Foreskin fibroblast (primary cell): ENCODE measurements at places on chromosomes 5 and 9.

GRCh38 chr5:87541676-87542075 is 128.9 kb upstream of the CCNH start:
- DNase-seq = no peak

DNA sequence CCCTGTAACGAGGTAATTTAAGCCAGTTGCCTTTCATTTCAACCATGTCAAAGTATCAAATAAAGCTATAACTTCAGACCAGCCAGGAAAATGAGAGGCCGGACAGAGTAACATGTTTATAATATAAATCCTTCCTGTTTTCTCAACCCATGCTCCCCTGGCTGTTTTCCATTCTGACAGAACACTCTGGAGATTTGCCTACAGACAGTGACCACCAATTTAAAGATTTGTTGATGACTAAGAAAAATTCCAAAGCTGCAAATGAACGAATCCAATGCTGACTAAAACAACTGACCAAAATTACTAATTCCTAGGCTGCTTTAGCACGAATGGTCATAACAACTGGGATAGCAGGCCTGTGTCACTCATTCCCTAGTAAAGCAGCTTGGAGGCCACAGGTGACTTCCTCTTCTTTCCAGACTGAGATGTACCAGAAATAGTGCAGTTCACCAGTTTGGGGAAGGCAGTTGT is 141.4 kb downstream of the AOPEP start:
- peak; percentile 93 for DNase-seq

DNA sequence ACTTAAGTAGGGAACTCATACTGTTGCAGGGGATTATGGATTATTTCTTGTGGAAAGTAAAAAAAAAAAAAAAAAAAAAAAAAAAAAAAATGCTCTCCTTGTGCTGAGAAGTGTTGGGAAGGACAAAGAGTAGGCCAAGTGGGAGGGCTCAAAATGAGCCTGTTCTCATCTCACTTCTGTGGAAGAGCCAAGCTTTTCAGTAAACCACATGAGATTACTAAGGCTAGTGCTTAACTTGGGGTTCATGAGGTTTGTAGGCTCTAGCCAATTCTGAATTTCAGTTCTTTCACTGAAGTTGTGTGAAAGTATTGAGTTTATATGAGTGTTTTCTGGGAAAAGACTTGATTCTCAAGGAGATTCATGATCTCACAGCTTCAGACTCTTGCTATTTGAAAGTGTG is 23.0 kb upstream of the CEP78 start:
- no peak for DNase-seq

- DNase-seq = peak; percentile 31
Measured at GRCh38 chr5:131355971-131356528, 92.2 kb downstream of the CDC42SE2 start.

DNA sequence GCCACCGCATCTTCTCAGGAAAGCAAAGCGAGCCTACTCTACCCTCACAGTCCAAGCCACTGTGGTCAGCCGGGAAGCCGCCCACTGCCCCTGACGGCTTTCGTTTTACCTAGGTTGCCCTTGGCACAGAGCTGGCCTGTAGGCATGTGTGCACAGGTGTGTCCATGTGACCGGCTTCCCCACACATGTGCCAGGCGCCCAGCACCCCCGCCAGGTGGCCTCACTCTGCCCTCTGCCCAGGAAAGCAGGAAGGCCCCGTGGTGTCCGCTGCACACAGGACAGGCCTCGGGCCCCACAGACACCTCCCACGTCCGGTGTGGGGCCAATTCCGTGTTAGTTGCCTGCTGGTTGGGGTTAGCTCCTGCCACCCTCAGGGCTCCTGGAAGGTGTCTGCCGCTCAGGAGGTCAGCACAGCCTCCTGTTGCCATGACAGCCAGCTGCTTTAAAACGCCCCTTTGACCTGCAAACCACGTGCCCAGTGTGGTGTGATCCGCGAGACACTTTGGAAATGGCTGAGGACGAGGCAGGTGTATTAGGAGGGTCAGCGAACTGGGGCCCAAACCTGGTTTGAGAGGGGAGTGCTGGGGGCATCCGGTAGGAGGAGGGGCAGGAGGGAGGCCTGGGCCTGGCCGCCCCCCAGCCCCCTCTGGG is 28.7 kb downstream of the TPPP start:
- no peak for DNase-seq

- DNase-seq = no peak
Measured at GRCh38 chr9:132141948-132142594, 19.8 kb upstream of the NTNG2 start.

DNA sequence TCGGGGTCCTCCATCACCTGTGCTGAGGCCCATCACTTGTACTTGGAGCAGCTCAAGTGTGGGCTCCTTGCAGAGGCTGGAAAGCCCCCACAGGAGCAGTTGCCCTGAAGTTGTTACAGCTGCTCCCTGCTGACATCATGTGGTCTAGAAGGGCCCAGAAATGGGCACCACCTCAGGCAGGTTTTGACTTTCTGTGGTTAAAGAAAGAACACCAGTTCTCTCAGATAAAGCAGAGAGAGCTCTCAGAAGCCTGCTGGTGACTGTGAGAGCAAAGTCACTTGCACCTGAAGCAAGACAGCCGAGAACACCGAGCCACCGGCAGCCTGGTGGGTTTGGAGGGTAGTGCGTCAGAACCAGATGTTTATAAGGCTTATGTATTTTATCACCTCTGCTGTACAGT is 70.4 kb downstream of the MVB12B start:
- no peak for DNase-seq

DNA sequence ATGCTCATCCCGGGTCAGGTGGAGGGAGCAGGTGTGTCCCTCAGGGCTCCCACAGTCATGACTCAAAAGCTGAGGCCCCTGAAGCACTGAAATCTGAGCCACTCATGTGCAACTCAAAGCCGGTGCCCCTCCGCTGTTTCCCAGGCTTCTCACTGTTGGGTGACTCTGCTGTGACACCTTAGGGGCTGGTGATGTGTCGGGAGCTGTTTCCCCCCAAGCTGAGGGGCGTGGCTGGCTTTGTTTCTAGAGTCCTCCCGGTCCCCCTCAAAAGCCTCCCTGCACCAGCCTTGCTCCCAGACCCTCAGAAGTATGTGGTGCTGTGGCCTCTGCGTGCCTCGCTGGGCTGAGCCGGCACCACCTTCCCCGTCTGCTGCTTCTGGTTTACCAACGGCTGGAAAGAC is 39.7 kb downstream of the PLPP7 start:
- DNase-seq = no peak

DNA sequence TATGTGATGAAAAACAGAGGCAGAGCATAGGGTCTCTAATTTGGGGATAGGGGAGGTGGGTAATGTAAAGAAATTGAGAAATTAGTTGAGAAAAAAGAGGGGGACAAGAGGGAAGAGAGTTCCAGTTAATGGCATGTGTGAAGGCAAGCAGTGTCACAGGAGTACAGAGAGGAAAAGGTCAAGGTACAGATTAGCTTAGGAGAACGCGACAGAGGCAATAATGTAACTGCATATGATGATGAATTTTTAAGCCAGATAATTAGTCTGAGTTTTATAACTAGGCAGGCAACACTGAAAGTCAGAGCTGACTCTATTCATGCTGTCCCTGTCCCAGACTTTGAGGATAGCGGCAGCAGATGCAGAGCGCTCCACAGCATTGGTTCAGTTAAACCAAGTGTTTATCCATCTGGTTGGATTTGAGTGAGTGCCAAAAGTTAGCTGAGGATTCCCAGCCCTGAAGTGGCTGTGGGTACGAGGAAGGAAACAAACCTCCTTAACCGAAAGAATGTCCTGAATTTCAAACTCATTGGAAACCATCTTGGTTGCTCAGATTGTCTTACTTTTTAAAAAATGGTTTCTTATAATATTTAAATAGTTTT is 315.2 kb downstream of the ARHGAP26 start:
- no peak for DNase-seq

- DNase-seq = no peak
Measured at GRCh38 chr5:164578911-164579310, 1073.5 kb downstream of the MAT2B start.

DNA sequence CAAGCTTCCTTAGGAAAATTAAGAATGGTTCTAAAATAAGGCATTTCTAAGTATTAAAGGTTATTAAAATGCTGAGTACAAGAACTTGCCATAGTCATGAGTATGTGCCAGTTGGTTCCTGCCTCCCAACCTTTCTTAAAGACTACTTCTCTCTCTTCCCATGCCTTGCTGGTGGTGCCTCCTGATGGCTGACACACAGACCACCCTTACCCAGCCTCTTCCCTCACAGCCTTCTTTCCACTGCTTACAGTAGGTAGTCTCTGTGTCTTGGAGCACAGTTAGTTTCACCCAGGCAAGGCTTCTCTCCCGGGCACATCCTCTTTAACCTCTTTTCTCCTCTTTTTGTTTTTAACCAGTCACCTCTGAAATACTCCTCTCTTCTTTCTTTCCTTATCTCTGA is 20.6 kb upstream of the GPR150 start:
- DNase-seq = no peak

GRCh38 chr5:41399839-41400238 is 110.6 kb downstream of the PLCXD3 start:
- DNase-seq = no peak

- DNase-seq = no peak
Measured at GRCh38 chr9:36993933-36994764, 39.9 kb downstream of the PAX5 start.

DNA sequence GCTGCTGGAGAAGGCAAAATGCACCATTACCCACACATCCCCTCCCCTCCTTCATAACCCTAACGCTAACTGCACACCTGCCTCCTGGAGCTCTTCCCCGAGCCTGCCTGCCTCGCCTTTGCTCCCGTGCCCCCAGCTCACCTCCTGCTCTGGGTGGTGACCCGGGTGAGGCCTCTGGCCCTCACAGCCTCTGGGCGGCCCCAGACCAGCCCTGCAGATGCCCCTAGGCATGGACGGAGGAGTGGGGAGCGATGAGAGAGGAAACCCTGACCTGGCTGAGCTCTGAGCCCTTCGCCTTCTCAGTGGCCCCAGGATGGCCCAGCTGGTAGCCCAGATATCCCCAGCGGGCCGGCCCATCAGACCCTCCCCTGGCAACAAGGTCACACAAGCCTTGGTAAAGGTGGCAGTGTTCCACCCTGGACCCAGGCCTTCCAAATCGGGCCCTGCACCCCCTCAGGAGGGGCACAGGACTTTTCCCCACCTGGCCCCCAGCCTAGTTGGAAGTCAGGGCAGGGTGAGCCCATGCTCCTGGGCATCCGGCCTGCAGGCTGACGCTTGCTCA is 14.5 kb upstream of the CAMSAP1 start:
- DNase-seq = no peak

GRCh38 chr5:115983519-115983918 is 21.2 kb downstream of the LVRN start:
- no peak for DNase-seq

- DNase-seq = no peak
Measured at GRCh38 chr9:2086971-2087370, 71.8 kb downstream of the SMARCA2 start.

DNA sequence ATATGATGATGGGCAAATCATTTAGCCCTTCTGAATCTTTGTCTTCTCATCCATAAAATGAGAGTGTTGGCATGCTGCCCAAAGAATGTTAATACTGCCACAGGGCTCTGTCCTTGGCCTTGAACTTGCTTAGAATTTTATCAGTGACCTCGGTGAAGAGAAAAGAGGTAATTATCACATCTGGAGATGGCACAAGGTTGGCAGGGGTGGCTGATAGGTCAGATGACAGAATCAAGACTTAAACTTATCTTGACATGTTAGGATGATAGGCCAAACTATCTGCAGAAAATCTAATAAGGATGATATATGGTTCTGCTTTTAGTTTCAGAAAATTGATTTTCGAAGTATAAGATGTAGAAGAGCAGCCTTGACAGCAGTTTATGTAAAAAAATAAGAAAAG is 599.1 kb upstream of the CLINT1 start:
- DNase-seq = no peak

DNA sequence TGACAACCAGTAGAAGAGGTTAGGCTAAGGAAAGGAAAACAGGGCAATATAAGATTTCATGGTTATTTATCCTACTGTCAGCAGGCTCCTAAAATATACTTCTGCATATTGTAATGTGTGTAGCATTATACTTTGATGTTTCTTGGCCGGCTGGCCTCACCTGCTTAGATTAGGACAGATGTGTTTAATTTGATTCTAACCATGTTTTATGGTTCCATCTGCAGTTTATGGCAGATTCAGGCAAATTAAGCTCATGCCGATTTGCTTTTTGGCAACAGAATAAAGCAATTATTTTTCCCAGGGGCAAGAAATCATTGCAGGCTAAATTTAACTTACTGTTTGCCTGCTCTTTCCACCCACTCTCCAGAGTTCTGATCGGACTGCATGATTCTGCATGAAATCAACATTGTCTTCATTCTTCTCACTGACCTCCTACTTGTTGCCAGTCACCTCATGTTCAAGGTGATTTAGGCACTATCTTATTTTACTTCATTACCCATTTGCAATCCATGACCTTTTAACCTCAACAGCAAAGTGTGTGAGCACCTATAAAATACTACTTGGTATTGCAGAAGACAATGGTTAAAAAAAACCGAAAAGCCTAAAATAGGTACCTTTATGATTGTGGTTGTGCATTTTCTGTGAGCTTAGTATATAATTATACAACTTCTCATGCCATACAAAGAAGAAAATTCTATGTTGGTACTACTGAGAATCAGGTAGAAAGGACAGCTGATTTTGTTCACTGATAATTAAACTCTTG is 125.2 kb downstream of the EDIL3 start:
- no peak for DNase-seq

DNA sequence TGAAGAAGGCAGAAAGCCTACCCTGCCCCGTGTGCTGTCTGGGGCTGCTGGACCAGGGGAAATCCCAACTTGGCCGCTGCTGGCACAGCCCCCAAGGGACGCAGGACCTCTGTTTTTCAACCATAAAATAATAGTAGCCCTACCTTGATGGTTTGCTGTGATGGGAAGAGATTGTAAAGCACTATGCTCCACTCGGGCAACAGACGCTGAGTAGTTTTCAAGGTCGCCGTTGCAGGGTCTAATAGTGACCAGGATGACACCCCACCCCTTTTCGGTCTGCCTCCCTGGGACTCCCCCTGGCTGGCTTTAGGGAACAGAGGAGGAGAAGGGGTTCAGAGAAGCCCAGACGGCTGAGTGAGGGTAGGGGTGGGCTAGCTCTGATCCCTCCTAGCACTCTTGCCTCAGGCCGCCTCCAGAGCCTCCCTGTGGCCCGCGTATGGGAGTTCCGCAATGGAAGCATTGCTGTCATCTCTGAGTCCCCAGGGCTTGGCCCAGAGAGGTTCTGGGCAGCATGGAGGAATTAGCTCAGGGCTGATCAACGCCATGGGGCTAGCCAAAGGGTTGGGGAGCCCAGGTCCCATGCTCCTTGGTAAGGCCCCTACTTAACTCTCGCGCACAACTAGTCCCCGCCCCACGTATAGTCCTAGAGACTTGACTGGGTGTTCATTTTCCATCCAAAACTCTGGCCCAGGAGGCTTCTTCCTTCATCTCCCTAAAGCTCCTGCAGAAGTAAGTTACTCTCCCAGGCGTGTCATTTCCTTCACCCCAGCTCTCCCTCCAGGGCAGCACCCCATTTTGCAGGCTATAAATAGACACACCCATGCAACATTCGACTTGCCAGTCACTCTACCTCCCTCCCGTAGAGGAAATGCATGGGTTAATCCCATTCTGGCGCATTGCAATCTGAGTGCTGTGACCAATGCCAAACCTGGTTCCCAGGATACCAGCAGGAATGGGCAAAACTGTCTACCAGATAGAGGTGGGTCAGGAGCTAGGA is 1.1 kb upstream of the IRF1 start:
- no peak for DNase-seq
